ENCODE measurements at places on chromosomes 2 and 18.

DNA sequence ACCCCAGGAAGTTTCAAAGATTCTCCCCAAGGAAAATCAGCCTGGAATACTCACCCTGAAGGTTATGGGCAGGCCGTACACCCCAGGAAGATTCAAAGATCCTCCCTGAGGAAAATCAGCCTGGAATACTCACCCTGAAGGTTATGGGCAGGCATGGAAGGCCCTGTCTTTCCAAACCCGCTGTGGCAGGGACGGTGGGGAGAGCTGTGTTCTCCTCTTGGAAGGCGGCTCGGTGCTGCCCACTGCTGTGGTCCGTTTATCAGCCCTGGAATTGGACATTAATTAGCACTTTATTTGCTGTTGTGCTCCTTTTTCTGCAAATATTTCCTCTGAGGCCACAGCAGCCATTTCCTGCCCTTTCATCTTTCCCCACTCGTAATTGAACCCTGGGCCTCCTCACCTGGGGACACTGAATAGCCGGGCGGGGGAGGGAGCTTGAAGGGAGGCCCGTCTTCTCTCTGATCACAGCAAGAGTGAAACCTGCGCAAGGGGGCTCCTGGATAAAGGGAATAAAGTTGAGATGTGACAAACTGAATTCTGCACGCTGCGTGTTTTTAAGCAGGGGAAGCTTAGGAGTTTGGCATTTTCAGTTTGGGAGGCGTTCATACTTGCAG, 308.7 kb upstream of the SALL3 start:
- DNase-seq: no peak

DNA sequence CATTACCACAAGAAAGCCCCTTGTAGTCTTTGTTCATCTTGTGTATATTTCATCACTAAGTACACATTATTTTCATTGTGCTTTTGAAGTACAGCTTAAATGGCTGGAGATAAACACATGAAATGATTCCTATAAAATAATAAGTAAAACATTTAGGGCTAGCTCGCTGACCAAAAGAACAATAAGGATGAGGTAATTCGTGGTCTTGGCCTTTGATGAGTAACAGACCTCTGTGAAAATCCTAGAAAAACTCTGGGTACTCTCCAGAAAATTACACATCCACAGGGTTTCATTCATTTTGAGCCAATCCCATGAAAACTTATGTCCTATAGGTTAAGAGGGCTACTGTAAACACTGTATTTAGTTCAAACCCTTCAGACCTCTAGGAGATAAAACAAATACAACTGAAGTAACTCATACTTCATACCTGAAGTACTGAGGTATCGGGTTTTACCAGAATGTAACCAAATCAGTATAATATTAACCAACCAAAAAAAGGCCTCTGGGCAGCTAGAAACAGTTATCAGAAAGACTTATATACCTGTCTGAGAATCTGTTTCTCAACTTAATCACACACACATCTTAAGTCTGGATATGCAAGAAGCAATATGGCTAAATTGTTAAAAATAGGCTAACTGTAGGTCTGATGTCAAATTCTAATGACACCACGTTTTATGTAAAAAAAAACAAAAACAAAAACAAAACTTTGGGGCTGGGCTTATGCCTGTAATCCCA, 31.0 kb downstream of the CFAP36 start:
- DNase-seq: no peak

DNA sequence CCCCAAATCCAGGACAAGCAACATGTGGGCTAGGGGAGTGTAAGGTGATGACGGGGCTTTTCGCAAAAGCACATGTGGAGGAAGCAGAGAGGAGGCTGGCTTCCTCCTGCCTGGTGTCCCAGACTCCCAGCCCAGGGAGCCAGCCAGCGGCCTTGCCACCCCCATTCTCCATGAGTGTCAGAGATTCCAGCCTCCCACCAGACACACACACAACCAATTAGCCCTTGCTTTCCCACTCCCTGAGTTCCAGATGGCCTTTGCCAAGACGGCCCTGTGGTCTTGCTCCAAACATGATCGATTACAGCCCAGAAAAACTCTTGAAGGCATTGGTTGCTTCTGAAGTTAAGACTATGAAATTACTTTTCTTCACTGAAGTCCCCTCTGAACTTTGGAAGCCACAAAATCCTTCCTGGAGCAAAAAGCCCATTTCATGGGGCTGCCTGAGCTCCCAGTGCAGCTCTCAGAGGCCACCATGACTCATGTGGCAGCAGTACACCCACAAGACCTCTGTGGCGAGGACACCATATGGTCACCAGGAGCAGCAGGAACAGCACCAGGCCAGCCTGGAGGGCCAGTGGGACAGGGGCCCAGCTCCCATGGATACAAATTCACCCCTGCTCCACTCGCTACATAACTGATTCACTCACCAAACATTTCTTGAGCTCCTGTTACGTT, 69.1 kb upstream of the PID1 start:
- peak; percentile 32 for DNase-seq

- DNase-seq: no peak
Measured at GRCh38 chr2:43111788-43112554, 114.4 kb downstream of the ZFP36L2 start.

DNA sequence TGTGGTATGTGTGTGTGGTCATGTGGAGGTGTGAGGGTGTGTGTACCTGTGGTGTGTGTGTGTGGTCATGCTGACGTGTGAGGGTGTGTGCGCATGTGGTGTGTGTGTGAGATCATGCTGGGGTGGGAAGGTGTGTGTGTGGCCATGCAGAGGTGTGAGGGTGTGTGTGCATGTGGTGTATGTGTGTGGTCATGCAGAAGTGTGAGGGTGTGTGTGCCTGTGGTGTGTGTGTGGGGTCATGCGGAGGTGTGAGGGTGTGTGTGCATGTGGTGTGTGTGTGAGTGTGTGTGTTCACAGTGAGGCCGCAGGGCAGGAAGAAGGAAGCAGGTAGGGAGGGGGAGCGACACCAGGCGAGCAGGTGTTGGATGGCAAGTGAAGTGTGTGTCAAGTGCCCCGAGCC, 259.0 kb downstream of the LOXHD1 start:
- DNase-seq: no peak

DNA sequence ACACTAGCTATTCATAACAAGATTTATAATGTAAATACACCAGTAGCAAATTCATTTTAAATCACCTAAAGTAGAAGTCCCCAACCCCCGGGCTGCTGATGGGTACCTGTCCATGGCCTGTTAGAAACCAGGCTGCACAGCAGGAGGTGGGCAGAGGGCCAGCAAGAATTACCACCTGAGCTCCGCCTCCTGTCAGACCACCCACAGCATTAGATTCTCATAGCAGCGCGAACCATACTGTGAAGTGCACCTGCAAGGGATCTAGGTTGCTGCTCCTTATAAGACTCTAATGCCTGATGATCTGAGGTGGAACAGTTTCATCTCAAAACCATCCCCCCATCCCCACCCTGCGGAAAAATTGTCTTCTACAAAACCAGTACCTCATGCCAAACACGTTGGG, 71.3 kb downstream of the KANSL1L start:
- DNase-seq: no peak

DNA sequence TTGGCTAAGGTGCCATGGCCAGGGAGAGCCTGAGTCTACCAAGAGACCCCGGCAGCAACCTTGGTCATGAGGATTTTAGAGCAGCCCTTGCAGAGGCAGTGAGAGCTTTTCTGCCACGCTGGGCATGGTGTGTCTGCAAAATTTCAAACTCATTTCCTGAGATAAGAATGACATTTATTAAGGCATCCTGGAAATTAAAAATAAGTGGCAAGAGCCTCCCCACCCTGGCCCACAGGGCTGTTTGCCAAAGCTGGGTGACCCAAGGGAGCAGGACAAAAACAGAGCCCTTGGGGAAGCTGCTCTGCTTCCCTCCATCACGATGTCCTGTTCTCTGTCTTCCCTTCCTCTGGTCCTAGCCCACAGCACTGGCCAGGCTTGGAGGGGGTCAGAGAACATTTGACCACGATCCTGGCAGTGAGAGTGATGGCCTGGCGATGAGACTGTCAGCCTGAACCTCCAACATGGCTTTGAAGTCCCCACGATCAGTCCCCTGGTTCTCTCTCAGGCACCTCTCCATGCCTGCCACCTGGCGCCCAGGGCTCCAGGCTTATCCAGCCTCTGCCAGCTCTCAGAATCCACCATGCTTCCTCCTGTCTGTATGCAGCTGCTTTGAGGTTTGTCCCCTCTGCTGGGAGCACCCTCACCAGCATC, 68.9 kb upstream of the RMDN2 start:
- DNase-seq: no peak

DNA sequence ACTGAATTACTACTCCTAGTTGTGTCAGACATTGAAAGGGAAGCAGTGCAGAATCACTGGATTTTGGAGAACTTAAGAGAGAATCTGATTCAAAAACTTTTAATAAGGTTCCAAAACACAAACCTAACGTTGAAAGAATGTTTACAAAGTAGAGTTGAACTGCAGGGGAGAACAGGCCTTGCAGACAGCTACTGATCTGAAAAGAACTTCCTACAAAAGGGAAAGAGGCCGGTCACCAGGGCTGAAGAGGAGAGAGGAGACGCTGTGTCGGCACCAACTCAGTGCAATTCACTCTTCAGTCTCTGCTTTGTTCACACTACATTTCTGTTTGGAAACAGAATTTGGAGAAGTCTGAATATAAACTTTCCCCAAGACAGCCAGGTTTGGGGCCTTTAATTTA, 124.0 kb downstream of the GAREM1 start:
- DNase-seq: no peak

DNA sequence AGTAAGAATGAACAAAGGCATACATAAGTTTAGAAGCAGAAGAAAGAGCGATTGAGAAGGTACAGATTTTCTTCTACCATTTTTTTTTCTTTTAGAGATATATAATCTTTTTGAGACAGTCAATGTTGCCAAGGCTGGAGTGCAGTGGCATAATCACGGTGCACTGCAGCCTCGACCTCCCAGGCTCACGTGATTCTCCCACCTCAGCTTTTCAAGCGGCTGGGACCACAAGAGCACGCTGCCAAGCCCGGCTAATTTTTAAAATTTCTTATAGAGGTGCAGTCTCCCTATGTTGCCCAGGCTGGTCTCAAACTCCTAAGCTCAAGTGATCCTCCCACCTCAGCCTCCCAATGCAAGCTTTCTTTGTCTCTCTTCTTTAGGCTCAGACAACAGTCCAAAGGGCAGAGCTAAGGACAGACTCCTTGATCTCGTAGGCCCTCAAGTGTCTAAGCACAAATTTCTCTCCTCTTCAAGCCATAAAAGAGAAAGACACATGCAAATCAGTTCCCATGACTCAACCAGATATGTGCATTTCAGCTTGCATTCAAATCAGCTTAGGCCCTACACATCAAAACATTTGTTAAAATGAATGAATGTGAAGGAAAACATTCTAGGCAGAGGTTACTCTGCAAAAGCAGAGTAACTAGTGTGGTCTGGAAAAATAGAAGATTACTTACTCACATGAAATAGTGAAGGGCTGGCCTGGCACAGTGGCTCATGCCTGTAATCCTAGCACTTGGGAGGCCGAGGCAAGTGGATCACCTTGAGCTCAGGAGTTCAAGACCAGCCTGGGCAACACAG, 18.0 kb downstream of the ITSN2 start:
- no peak for DNase-seq

GRCh38 chr2:154600927-154601494, 97.5 kb upstream of the KCNJ3 start:
- DNase-seq: no peak

GRCh38 chr2:46776687-46777327, 138.8 kb downstream of the MCFD2 start:
- peak; percentile 52 for DNase-seq

GRCh38 chr18:32735781-32736180, 37.0 kb downstream of the KLHL14 start:
- DNase-seq: no peak

DNA sequence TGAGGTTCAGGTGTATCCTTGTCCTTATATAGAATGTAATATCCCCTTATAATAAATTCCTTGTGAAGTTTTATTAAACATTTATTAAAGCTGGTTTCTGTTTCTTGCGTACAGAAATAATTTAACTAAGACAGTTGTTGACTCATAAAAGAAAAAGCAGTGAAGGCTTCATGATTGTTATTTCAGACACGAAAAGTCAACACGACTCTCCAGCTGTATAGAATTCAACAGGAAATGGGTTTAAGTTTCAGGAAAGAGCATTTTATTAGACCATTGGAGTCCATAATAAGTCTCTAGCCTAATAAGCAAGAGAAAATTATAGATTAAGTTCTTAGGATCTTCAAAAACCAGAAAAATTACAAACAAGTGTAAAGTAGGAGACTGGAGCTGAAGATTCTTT, 62.2 kb downstream of the KCNE4 start:
- DNase-seq: no peak

DNA sequence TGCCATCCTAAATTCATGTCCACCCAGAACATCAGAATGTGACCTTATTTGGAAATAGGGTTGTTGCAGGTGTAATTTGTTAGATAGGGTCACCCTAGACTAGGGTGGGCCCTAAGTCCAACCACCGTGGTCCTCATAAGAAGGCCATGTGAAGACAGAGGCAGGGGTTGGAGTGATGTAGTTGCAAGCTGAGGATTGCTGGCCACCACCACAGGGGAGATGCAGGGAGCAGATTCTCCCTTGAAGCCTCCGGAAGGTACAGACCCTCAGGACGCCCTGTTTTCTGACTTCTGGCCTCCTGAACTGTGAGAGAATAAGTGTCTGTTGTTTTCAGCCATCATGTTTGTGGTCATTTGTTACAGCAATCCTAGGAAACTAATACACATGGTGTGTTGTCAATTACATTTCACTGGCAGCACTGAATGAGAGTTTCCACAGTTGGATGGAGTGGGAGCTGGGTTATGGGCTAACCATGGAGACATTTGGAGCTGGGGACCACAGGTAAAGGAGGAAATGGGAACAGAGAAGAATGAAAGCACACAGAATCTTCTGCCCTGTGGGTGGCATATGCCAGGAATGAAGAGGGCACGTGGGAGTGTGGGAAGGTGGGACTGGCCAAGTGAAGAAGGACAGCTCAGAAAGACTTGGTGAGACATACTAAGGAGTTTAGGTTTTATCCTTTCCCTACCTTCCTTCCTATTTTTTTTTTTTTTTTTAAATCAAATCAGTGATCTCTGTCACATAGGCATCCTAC, 266.0 kb downstream of the MYCN start:
- DNase-seq: no peak

DNA sequence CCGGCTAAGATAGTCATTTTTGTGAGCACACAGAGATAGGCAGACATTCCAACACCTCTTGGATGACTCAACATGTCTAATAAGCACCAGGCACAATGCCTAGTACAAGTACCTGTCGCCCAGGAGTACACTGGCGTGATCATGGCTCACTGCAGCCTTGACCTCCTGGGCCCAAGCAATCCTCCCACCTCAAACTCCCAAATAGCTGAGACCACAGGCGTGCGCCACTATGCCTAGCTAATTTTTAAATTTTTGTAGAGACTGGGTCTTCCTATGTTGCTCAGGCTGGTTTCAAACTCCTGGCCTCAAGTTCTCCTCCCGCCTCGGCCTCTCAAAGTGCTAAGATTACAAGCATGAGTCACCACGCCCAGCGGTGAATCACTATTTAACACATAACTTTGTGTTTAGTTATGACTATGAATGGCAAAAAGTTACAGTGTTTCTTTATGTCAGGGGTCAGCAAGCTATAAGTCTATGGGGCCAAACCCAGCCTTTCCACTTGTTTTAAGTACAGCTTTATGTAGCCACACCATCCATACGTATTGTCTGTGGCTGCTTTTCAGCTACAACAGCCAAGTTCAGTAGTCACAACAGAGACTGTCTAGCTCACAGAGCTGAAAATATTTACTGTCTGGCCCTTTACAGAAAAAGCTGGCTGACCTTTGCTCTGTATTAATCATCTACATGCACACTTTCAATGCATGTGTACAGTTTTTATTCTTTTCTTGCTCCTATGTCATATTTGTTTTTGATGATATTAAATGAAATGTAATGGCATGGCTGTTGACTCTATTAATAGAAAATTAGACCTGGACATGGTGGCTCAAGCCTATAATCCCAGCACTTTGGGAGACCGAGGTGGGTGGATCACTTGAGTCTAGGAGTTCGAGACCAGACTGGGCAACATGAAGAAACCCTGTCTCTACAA, 18.7 kb downstream of the ORC2 start:
- DNase-seq: peak; percentile 58

Data from MV-4-11 (cell line).